ENCODE measurements at places on chromosomes 2 and 18. TPM values are rescaled to one million over a fixed set of nuclear protein-coding genes. Genes with fewer than 3 reads are reported as not detected.
A peak's percentile ranks its signal among the peaks of the same experiment; 100 is the strongest.

- no peak for DNase-seq
These were observed 100.2 kb upstream of the ARL5A start for GRCh38 chr2:151928380-151928779.

DNA sequence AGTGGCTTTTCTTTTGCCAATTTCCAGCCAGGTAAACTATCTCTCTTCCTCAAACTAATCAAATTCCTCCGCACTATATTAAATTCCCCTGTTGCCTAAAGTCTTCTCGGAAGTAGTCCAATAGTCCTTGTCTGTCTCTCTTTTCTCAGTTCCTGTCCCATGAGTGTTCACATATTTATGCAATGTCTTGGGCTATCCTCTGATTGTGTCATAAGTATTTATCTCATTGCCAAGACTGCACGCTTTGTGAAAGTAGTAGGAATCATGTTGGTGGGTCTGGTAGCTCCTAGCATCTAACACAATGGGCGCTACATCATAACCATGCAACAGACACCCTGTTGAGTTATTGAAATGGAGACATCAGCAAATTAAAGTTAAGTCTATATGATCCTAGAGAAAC lies 59.9 kb upstream of the POU3F3 start:
- DNase-seq = no peak

GRCh38 chr2:152606941-152607340 lies 110.3 kb downstream of the PRPF40A start:
- DNase-seq = no peak

- DNase-seq = peak; percentile 52
These were observed 28.1 kb upstream of the TMEM247 start for GRCh38 chr2:46451131-46451711.

DNA sequence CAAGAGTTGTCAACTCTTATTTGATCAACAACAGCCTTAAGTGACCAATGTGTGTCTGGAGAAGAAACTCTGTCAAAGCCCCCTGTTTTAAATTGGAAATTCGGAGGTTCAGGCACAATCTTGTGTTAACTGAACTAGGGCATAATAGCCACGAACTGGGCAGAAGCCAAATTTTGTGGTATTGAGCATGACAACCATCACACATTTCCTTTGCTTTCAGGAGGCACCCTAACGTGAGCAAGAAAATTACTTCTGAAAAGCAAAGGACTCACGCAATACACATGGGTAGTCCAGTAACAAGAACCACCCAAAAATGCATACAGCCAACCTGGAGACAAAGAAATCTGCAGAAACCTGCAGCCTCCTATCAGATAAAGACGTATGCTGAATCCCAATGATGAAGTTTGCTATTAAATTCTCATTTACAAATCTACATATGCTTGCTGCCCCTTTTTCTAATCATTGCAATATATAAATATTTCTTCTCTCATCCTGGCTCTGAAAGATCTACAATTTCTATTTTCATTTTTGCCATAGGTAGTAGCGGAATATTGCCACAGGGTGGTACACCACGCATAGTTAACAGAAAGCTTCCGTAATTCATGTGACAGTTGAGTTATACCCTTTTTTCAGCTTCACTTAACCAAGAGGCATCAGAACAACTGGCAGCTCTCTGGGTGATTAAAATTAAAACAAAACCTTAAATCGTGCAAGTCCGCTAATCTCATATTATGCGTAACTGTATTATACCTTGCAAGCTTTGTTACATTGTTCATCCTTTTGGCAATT lies 495.8 kb downstream of the NRXN1 start:
- no peak for DNase-seq

- DNase-seq = no peak
These were observed 98.8 kb upstream of the MMADHC start for GRCh38 chr2:149686136-149687051.

GRCh38 chr18:13223311-13224143 lies 5.0 kb downstream of the LDLRAD4 start:
- peak; percentile 53 for DNase-seq

RGPD6 gene
- 20.0 TPM for total RNA-seq

IL36G gene
- not detected for total RNA-seq

RSAD2 gene
- total RNA-seq = 6.0 TPM
